ENCODE measurements at places on chromosomes 4 and X.

DNA sequence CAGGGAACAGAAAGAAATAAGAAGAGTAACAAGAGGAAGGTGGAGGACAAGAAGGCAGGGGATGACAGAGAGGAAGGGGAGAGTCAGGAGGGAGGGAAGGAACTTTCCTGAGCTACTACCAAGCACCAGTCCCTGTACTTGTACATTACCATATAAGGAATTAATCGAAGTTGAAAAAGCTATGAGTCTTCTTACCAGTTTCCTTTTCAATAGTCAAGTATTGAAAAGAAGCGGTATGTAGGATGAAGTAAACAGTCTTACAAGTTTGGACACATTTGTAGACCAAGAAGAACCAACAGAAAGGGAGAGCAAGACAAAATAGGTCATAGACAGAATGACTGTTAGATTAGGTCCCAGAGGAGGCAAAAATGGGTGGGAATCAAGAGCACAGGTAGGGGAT lies 629.7 kb upstream of the DIPK2B start:
- DNase-seq, result no peak

DNA sequence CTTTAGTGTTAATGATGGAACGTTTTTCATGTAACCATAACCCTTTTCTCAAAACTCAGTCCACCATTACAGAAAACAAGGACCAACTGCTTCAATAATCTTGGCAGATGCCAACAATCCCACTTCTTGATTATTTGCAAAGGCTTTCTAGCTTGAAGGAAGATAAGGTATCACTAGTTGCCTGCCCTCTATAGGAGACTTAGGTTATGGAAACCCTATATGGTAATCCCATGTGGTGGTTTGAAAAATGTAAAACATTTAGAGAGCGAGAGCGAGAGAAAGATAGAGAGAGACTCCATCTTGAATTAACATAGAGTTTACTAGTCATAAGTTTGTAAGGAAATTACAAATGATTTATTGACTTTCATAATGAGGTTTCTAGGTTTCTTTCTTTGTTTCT lies 1627.5 kb upstream of the TENM3 start:
- no peak for DNase-seq

DNA sequence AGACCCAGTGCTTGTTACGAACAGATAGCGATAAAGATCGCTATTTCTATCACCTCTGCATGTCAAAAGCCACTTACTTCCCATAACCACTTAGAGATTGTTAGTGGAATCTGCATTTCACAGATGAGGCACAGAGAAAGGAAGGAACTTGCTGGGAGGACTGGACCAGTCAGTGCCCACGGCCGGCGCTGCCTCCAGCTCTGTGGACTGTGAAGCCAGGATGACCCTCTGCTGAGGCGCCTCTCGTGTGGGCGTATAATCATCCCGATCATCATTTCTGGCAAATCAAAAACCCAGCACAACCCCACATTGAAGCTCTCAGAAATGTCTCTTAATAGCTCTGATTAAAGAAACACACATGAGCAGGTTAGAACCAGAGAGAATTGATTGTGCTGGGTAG lies 61.5 kb upstream of the ADRA2C start:
- DNase-seq, result no peak

DNA sequence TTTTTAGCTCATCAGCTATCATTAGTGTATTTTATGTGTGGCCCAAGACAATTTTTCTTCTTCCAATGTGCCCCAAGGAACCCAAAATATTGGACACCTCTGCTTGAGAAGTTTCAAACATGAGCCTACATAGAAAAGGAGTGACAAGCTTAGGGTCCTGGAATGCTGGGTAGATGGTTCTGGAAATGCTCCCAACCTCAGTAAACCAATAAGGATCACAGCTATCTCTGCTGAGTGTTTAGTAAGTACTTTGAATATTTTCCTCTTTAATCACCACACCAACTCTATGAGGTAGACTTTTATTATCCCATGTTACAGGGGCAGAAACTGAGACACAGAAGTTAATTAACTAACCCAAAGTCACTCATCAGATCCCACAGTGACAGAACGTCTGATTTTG lies 164.9 kb upstream of the KLF3 start:
- peak; percentile 53 for DNase-seq

DNA sequence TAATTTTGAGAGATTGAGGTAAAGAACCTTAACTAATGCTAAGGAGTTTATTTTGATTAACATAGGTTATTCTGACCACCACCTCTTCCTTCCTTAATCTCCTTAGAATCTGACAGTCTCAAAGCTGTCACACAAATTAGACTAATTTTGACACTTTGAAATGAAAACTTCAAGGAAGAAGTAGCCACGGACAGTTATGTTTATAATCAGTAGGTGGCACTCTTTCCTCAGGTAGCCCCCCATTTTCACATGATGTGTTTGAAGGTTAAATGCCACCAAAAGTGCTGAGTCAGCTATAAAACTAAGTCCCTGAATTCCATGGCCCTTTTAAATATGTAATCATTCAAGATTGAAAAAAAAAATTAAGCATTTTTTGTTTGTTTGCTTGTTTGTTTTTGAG lies 22.4 kb downstream of the TMEM33 start:
- peak; percentile 23 for DNase-seq

DNA sequence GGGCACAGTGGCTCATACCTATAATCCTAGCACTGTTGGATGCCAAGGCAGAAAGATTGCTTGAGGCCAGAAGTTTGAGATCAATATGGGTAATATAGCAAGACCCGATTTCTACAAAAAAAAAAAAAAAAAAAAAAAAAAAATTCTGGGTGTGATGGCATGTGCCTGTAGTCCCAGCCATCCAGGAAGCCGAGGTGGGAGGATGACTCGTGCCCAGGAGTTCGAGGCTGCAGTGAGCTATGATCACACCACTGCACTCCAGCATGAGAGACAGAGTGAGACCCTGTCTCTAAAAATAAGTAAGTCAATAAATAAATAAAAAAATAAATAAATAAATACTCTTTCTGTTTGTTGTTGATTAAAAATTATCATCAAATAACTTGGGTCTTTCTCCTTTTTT lies 62.4 kb upstream of the BMPR1B start:
- DNase-seq, result peak; percentile 42

DNA sequence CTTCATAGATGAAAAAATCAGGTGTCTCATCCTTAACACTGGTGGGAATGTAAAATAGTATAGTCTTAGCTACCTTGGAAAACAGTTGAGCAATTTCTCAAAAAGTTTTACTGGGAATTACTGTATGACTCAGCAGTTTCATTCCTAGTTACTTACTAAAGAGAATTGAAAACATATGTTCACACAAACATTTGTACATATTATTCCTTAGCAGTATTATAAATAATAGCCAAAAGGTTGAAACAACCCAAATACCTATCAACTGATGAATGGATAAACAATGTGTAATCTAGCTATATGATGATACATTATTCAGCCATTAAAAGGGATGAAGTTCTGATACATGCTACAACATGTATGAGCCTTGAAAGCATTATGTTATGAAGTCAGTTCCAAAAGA lies 41.7 kb downstream of the RBM46 start:
- DNase-seq, result peak; percentile 72

GRCh38 chr4:105474099-105474518 lies 247 bp upstream of the PPA2 start:
- no peak for DNase-seq
